Adrenal gland (tissue), 19 donors: ENCODE measurements at places on chromosomes 1 and 21. TPM values are rescaled to one million over a fixed set of nuclear protein-coding genes. Genes with fewer than 3 reads are reported as not detected.

GRCh38 chr1:214135886-214136285 is 145.1 kb upstream of the SMYD2 start:
- no peak for DNase-seq

GRCh38 chr1:219367496-219367895 is 193.8 kb downstream of the LYPLAL1 start:
- no peak for DNase-seq

DNA sequence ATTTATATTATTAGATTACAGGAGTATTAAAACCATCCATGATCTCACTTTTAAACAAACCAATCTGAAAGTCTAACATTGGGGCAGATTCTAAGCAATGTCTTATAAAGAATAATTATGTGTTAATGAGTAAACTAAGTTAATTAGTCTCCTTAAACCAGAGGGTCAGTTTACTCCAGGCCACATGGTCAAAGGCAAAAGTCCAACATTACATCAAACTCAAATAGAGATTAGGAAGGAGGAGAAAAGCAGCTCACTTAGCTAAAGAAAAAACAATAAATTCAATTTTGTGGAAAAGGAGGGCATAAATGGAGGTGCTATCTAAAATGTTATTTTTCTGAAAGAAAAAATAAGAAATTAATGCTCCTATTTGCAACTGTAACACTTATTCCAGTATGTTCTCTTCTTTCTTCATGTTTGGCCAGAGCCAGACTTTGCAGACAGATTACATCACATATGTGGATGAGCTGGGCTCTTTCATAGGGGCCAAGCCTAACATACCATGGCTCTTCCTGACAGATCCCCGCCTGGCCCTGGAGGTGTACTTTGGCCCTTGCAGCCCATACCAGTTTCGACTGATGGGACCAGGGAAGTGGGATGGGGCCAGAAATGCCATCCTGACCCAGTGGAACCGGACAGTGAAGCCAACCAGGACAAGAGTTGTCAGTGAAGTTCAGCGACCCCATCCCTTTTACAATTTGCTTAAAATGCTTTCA is 24.3 kb upstream of the FMO2 start:
- no peak for DNase-seq

DNA sequence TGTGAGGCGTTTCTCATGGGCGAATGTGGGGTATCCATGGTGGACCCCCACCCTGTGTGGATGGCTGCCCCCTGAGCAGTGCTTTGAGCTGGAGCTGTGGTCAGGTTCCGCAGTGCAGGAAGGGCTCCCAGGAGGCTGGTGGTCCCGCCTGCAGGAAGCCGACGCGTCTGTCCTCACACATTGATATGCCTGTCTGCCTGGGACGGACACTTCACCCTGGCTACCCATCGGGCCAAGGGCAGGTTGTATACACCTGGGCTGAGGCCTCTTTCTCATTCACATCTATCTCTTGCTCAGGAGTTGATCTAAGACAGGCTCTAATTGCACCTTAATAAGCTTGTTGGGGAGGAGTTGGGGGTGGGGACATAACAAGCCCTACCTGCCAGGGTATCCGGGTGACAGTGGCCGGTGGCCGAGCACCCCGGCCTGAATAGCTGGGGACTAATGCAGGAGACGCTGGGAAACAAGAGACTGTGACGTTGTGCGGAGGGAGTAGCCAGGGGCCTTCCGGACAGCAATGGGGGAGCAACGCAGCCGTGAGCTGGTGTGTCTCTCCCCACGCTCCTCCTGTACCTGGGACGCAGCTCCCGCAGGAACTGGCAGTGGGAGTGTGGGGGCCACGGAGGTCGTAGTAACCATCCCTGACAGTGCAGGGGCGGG is 21.7 kb downstream of the PDXK start:
- peak; percentile 80 for DNase-seq

TMPRSS2 gene
- polyA plus RNA-seq = 0.17 TPM

LENEP gene
- polyA plus RNA-seq = not detected

RGS8 gene
- 11.8 TPM for polyA plus RNA-seq

NEK7 gene
- polyA plus RNA-seq = 34.0 TPM
